ENCODE measurements at places on chromosomes 11 and 22.
A peak's percentile ranks its signal among the peaks of the same experiment; 100 is the strongest.

DNA sequence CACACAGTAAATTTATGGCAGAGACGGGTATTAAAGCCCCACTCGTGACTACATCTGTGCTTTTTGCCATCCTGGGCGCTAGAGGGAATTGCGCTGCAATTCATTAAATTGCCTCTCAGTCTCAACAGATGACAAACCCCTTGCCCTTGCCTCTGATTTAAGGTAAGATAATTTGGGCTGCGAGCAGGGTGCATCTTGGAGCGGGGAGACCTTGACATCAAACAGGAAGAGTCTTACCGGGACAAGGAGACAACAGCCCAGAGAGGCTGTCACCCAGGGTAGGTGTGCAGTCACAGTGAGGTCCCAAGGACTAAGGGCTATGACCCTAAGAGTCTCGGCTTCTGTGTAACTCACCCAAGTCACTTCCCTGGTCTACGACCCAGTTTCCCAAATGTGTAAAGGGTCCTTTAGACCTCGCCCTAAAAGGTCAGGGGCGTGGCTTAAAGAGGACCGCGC lies 449 bp upstream of the TOM1 start:
- peak; percentile 39 for DNase-seq

- no peak for DNase-seq
These were observed 50.4 kb downstream of the ATXN10 start for GRCh38 chr22:45722006-45722405.

- DNase-seq: no peak
These were observed 71.7 kb downstream of the RPS6KA4 start for GRCh38 chr11:64430645-64431044.

DNA sequence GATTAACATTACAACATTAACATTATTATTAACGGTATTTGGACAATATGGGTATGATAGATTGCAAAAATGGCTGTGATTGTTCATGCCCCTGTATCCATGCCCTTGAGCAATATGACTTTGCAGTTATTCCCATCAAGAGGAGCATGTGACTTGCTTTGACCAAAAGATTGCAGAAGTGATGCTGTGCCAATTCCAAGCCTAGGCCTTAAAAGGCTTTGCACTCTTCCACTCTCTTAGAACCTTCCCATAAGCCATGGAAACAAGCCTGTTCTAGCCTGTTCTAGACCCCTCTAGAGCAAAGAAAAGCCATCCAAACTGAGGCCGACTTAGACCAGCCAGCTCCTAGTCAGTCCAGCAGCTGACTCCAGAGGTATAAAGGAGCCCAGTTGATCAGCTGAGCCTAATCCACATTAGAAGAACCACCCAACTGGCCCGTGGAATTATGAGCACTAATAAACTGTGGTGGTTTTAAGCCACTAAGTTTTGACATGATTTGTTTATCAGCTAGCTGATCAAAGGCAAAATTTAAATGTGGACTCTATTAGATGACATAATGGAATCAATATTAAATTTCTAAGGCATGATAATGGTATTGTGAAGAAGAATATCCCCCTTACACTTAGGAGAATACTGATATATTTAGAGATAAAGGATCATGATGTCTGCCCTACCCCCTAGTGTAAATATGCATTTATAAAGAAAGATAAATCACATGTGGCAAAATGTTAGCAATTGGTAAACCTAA lies 28.6 kb downstream of the RAB30 start:
- no peak for DNase-seq

GRCh38 chr11:27512238-27512637 lies 5.7 kb upstream of the LIN7C start:
- no peak for DNase-seq
